ENCODE measurements at places on chromosomes 7 and 10.

GRCh38 chr10:58266003-58266825 lies 1.5 kb downstream of the IPMK start:
- no peak for DNase-seq

GRCh38 chr7:148607151-148607661 lies 16.6 kb downstream of the C7orf33 start:
- DNase-seq = no peak

- DNase-seq = no peak
Observed at GRCh38 chr7:132580277-132580676, 4.0 kb upstream of the PLXNA4 start.

DNA sequence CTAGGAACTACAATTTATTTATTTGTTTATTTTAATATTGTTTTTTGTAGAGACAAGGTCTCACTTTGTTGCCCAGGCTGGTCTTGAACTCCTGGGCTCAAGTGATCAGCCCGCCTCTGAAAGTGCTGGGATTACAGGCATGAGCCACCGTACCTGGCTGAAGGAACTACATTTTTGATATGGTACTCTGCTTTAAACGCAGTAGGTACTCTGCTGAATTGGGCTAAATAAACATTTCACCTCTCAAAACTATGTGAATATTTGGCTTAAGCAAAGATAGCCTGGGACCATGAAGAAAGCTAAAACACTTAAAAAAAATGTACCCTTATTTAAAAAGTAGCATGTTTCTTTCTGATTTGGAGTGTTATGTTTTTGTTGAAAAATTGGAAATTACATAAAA lies 138.2 kb downstream of the ADK start:
- no peak for DNase-seq

- DNase-seq = no peak
Observed at GRCh38 chr10:32489901-32490300, 44.0 kb downstream of the CCDC7 start.

- peak; percentile 56 for DNase-seq
Observed at GRCh38 chr7:73606801-73607691, 17.3 kb downstream of the MLXIPL start.

DNA sequence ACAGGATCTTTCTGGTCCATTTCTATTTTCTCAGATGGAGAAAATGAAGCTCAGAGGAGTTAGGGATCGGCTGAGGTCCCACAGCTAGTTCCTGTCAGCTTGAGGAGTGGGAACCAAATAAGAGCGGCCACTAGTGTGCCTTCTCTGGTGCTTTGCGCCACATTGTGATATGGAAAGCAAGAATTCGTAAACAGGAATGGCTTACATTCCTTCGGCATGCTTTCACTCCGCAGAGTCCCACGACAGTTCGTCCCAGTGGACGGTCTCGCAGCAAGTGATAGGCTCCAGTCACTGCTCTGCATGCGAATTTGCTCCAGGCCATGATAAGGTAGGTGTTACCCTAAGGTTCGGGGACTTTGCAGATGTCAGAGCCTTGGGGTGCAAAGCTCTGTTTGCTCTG lies 41.5 kb upstream of the PTF1A start:
- DNase-seq = no peak

- DNase-seq = no peak
Observed at GRCh38 chr10:62724465-62724864, 80.1 kb upstream of the ADO start.

GRCh38 chr7:80950550-80950967 lies 31.7 kb upstream of the SEMA3C start:
- DNase-seq = no peak

- DNase-seq = no peak
Observed at GRCh38 chr10:113554214-113554613, 1.4 kb downstream of the HABP2 start.

DNA sequence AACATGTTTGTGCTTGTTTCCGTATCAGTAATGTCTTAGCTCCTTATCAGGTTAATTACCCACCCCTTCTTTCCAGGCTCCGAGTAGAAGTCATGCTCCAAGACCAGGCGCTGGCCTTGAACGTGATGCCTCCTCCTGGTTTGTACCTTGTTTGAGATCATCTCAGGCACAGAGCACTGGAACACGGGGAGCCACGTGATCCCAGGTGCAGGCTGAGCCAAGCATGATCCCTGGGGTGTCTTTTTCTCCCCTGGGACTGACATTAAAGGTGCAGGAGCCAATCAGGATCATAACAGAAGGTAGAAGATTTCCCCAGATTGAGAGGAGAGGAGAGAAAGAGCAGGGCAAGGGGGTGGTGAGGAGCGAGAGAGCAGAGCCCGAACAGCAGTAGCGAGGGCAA lies 626.1 kb upstream of the GALNT17 start:
- no peak for DNase-seq

GRCh38 chr7:52936750-52937149 lies 98.7 kb upstream of the POM121L12 start:
- DNase-seq = no peak

- DNase-seq = no peak
Observed at GRCh38 chr7:144386741-144387140, 16.8 kb downstream of the NOBOX start.

- DNase-seq = no peak
Observed at GRCh38 chr10:110672580-110672919, 28.4 kb downstream of the RBM20 start.

GRCh38 chr7:92872701-92873100 lies 36.3 kb upstream of the CDK6 start:
- DNase-seq = no peak

- DNase-seq = no peak
Observed at GRCh38 chr7:18210377-18210776, 182.7 kb upstream of the PRPS1L1 start.

- DNase-seq = no peak
Observed at GRCh38 chr7:111560773-111561653, 1.3 kb downstream of the IMMP2L start.

DNA sequence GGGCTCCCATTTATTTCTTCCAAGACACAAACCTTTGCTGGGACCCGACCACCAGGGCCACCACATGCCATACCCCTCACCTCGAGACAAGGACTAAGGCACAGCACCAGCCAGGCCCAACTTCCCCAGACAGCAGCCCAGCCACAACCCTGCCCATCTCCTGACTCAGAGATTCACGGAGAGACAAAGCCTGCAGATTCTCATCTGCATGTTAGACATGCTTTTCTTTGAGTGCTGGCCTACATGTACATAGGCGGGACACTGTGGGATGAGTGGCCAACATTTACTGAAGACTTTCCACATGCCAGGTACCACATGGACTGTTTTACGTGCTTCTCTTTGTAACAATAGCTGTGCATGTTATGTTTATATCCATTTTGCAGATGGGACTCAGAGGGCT lies 221.3 kb upstream of the ZMIZ1 start:
- DNase-seq = no peak

GRCh38 chr10:21728618-21729017 lies 194.6 kb downstream of the MLLT10 start:
- DNase-seq = no peak

DNA sequence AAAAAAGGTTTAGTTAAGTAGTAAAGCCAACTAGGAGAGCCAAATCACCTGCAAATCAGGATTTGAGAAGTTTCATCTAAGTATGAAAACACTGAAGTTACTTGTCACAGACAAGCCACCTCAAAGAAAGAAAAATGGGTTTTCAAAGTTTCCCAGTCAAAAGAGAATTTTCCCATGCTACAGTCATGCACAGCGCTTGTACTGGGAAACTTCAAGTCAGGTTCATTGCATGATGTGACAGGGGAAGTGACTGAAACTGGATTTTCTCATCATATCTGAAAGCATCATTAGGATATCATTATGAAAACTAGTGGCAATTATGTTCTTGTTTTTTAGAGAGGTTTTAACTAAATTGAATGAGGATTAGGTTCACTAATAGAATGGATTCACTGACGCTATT lies 167.0 kb downstream of the SGMS1 start:
- no peak for DNase-seq

DNA sequence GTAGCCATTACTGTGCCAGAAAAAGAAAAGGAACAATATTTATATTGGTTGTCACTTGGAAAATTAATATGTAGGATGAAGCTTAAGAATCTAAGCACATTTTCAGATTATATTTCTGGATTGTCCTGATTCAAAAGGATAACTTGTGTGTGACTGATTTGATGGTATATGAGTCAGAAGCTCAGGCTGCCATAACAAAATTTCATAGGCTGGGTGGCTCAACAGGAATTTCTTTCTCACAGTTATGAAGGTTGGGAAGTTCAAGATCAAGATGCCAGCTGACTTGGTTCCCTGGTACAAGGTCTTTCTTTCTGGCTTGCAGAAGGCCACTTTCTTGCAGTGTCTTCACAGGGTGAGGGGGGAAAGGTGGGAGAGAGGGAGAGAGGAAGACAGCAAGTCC lies 108.5 kb downstream of the ST7 start:
- no peak for DNase-seq

- DNase-seq = no peak
Observed at GRCh38 chr10:101558204-101558603, 29.9 kb downstream of the POLL start.
